Endothelial cell of umbilical vein (primary cell): ENCODE measurements at places on chromosomes 3 and 15. TPM values are rescaled to one million over a fixed set of nuclear protein-coding genes. Genes with fewer than 3 reads are reported as not detected.

GRCh38 chr15:28911310-28911931 is 25.6 kb downstream of the APBA2 start:
- no peak for DNase-seq

DNA sequence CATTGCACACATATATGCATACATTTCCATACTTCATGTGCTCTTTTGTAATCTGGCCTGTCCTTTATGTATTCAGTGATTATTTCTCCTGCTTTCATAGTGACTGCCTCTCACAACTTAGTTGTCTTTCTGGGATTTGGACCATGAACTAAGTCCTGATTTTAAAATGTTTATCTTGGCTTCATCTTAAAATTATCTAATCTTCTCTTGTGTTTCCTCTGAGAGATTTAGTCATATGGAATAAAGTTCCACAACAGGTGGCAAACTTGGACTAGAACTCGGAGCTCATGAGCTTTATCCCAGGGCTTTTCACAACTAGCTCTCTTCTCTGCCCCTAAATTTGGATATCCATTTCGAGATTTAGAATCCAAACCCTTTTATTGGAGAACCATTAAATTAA is 44.3 kb downstream of the U2SURP start:
- DNase-seq, result no peak

DNA sequence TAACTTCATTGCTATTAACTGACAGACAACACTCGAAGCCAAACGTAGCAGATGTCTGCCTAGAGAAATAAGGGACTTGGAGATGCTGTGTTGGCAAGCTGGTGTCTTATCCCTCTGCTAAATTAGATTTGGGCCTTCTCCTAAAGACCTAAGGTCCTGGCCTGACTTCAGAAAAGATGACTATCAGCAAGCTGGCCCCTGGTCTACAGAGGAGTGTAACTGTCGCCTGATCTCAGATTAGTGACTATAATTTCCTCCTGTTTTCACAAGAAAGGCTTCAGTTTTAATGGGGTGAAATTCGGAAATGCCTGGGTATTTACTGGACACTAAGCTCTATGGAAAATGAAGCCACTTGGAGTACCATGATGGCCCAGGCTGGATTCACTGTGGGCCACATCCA is 53.1 kb upstream of the SLC7A14 start:
- no peak for DNase-seq

The CFAP100 gene
- not detected in 2 replicates for total RNA-seq

GRCh38 chr15:37100966-37101215 is 542 bp upstream of the MEIS2 start:
- DNase-seq, result no peak

- DNase-seq, result no peak
Observed at GRCh38 chr3:24657870-24658510, 163.3 kb upstream of the THRB start.

DNA sequence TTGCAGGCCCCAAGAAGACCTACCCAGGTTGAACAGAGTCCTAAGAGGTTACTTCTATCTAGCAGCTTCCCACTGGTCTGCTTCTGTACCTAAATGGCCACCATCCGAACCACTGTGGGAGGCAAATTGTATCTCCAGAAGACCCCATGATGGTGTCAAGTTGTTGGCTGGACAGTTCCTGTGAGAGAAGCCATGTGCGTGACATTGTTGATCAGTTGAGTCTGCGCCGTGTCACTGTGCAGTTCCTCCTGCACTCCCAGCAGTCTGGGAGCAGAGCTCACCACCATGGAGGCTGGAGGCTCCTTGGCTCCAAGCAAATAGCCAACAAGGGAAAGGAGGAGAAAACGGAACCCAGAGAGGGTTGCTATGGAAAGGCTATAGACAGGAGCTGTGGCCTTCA is 7.5 kb upstream of the CYP1A1 start:
- DNase-seq, result no peak

DNA sequence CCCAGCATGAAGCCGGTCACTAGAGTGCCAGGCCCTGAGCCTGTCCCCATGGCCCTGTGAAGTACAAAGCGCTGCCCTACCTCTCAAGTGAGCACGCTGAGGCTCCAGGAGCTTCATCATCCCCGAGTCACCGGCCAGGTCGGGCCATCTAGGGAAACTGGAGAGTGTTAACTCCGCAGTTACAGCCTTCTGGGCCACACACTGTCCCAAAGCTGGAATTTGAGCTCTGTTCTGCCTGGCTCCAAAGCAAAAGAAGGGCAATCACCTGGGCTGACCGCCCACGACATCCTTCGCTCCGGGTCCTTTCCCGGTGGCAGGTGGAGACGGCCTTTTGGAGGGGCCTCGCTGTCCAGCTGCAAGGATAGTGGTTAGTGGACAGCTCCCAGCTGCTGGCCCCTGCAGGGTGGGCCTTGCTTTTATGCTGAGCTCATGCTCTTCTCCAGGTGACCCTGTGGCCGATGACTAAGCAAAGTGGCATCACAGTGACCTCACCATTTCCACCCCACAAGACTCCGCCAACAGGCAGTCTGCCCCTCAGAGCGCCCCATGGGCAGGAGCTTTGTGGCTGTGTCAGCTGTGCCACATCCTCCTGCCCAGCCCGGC is 3.5 kb upstream of the MUC4 start:
- DNase-seq, result no peak

The CHAC1 gene
- total RNA-seq, result 4.6 and 5.6 TPM in 2 replicates

DNA sequence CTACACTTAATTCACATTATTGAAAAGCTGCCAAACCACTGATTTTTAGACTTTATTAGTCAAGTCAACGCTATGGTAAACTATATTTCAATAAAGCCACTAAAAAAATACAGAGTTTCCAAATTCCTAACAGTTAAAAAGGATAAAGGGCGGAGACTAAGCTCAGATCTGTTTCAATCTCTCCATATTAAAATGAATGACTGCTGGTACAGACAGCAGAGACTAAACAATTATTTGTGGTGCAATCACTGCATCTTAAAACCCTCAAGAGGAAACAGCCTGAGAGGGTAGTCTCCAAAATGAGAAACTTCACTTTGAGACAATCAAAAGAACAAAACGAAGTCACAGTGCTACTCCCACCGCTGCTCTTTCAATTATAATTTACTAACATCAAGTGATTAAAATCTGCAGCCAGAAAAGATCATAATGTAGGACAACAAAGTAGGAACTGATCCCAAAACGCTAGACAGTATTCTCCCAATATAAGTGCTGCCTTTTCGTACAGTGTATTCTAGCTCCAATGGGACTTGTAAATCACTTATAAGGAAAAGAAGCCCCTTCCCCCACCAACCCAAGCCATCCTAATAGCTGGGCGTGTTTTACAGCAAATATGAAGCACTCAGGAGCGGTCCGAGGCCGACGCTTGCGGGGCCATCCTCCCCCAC is 1.2 kb downstream of the UBP1 start:
- peak; percentile 49 for DNase-seq

DNA sequence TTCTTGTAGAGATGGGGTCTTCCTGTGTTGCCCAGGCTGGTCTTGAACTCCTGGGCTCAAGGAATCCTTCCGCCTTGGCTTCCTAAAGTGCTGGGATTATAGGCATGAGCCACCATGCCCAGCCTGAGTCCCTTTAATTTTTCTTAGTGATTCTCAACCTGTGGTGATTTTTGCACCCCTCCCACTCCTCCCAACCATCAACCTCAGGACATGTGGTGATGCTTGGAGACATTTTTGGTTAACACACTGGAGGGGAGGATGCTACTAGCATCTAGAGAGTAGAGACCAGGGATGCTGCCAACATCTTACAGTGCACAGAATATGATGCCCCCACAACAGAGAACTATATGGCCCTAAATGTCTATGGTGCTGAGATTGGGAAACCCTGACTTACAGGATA is 83.0 kb upstream of the LMOD3 start:
- no peak for DNase-seq

- DNase-seq, result no peak
Observed at GRCh38 chr3:64488939-64489338, 198.9 kb downstream of the ADAMTS9 start.

The HEXA gene
- 100 and 108 TPM in 2 replicates for total RNA-seq

DNA sequence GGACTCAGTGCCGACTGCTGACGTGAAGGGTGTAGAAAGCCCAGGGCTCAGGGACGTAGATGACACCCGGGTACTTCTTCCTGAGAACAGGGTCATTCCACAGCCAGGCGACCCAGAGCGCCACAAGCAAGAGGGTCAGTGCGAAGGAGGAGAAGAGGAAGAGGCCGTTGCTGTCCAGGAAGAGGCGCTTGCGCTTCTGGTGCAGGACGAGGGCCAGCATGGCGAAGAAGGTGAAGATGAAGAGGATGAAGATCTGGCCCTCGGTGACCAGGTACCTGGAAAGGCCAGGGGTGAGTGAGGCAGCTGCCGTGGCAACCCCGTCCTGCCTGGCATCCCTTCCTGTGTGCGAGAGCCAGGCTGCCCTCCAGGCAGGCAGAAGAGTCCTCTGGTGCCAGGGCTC is 3.0 kb upstream of the CALML4 start:
- no peak for DNase-seq

DNA sequence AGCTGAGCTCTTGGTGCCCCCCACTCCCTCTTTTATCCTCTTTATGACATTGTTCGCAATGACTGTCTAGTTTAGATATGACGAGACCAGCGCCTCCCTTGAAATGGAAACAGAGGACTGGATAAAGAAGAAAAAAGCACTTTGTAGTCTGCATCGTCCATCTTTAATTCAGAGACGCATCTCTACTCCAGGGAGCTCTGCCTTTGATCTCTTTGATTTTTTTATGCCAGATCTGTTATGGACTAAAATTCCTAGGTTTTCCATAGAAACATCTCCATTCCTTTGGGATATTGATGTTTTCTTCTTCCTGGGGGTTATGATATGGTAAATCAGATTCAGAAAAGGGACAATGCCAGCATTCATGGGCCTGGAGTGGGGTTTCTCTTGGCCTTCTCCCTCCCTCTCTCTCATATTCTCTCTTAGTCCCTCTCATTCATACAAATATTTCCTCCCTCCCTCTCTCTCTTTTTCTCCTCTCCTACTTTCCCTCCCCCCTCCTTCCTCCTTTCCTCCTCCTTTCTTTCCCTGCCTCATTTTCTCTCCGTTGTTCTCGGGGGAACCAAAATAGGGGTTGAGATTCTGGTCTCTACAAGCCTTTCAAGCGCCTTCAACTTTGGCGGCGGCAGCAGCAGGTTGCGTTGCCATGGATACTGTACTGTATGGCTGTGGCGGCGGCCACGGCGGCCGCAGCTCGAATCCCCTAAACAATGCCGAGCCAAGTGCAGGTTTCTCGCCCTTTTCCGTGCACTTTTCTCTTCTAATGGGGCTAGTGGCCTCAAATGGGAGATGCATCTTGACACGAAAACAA is 45.5 kb downstream of the ZIC4 start:
- DNase-seq, result no peak

- no peak for DNase-seq
Observed at GRCh38 chr3:122305818-122306621, 19.0 kb upstream of the CSTA start.

The MCTP2 gene
- total RNA-seq, result 0.75 and 1.6 TPM in 2 replicates

DNA sequence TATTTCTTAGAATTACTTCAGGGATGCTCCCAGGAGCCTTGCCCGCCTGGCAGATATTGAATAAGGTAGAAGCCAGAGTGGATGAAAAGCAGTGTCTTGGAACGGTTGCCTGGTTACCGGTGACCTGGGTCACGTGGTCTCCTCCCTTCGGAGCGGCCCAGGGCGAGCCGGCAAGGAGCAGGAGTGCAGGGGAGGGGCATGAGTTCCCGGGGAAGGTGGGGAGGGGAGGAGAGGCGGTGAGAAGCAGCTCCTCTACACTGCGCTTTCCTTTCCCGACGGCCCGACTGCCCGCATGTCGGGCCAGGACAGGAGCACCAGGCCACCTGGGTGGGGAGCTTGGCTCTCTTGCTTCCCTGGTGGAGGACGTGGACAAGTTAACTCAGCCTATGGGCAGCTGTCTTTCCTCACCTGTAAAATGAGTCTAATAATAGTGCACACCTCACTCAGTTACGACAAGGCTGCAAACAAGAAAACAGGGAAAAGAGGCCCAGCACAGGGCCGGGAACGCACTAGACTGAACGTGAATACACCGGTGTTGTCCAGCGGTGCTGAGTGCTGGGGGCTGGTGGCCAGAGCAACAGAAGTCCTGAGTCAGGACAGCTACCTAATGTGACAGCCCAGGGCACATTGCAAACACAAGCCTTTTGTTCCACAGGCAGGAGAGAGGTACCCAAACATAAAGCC is 198.3 kb downstream of the ADAMTS9 start:
- no peak for DNase-seq

DNA sequence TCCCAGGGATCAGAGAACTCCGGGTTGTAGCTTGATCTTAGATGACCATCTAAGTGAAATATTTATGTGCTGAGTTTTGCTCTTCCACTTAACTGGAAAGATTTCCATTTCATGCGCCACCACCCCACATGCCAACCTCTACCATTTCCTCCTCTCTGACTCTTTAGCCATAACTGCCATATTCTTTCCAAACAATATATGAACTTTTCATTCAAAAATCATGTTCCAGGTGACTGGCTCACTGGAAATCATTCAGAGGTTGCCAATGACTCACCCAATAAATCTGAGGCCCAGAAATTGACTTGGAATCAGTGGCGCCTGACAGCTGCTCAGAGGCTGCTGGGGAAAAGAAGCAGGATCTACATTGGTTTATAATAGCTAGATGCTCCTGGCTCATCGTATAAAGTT is 31.6 kb upstream of the FAM174B start:
- DNase-seq, result peak; percentile 79

- peak; percentile 28 for DNase-seq
Observed at GRCh38 chr15:29871401-29871800, 49.1 kb upstream of the TJP1 start.

DNA sequence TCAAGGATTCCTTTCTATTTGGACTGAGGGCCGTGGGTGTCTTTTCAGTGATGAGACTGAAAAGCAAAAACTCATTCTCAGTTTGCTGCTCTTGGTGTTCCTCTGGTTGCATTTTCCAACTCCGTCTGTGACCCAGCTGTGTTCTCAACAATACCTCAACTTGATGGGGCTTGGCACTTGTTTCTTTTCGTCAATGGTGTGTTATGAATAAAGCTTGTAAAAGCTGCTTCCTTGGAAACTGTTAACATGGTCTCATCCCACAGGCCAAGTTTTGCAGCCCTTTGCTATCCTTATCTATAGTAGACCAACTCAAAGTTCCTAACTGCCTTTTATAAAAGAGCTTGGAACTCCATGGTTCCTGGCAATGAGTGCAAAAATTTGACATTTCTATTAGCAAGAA is 142.5 kb upstream of the UBE2E1 start:
- DNase-seq, result no peak

GRCh38 chr3:112504123-112504522 is 4.9 kb upstream of the BTLA start:
- DNase-seq, result no peak

GRCh38 chr3:39935261-39935660 is 125.9 kb downstream of the MYRIP start:
- peak; percentile 76 for DNase-seq

GRCh38 chr3:139523718-139524117 is 15.8 kb downstream of the RBP1 start:
- no peak for DNase-seq
